ENCODE measurements at places on chromosomes 2 and 18.
A peak's percentile ranks its signal among the peaks of the same experiment; 100 is the strongest.

DNA sequence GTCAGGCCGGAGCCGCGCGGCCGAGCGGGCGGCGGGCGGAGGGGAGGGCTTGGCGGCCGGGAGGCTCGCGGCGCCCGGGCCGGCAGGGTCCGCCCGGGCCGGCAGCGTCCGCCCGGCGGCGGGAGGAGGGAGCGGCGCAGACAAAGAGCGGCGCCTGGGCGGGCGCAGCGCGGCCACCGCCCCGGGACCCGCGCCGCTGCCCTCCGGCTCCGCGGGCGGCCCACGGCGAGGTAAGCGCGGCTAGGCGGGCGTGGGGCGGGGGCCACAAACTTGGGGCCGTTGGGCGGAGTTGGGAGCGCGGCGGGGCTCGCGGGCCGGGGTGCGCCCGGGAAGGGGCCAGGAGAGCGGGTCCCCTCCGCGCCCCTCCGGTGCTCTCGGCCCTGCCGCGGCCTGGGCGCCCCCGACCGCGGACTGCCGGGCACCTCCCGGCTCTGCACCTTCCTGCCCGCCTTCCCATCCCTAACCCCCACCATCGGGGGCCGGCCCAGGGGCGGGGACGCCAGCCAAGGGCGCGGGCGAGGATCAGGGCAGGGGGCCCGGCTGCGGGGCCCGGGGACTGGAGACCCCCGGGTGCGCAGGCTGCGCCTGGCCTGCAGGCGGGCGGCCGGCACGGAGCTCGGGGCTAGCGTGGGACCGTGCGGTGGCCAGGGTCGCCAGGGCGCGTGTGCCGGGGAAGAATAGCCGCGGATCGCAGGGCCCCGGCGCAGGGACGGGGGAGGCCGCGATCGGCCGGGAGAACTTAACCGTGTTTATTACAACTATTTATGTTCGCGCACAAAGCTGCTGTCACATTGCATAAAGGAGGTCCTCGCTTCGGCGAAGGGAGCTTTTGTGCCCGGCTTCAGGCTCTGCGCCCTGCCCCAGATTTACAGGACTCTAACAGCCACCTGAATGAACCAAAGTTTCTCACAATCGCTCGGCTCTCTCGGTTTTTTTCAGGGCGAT lies at the start of gene NCK2:
NCK2 (plus strand) TSS at position 4 of the 945 bp plus-strand sequence. CDS start 110,152 bp downstream, outside the sequence.
- no peak for DNase-seq

GRCh38 chr2:23153484-23153883 lies 231.5 kb upstream of the KLHL29 start:
- DNase-seq = no peak

GRCh38 chr2:160592993-160593392 lies 99.4 kb upstream of the RBMS1 start:
- DNase-seq = no peak

GRCh38 chr2:144256996-144257707 lies 262.8 kb downstream of the ZEB2 start:
- no peak for DNase-seq

DNA sequence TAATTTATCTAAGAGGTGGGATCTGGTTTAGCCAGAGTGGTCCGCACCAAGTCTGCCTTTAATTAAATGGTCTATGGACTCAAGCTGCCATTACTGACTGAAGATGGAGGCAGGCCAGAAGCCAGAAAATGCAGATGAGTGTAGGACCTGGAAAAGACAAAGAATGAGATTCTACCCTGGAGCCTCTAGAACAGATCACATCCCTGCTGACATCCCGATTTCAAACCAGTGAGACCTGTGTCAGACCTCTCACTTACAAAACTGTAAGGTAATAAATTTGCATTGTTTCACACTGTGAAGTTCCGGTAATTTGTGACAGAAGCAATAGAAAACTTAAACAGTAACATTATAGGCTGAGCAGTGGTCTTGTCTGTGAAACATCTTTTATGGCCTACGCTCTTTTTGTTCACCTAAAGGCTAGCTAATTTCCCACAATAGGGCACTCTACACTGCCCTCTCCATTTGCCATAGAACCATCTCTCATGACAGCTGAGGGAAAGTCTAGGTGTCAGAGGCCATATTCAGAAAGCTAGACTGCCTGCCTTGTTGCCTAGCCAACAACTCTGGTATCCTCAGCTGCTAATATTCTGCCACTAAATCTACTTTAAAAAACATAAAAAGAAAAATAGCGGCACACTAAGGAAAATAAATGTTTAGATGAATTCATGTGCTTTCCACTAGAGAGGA lies 1396.2 kb upstream of the PIK3C3 start:
- no peak for DNase-seq

- no peak for DNase-seq
Measured at GRCh38 chr2:114218383-114218782, 224.1 kb upstream of the DPP10 start.

- no peak for DNase-seq
Measured at GRCh38 chr2:227848146-227848545, 23.3 kb upstream of the DAW1 start.

DNA sequence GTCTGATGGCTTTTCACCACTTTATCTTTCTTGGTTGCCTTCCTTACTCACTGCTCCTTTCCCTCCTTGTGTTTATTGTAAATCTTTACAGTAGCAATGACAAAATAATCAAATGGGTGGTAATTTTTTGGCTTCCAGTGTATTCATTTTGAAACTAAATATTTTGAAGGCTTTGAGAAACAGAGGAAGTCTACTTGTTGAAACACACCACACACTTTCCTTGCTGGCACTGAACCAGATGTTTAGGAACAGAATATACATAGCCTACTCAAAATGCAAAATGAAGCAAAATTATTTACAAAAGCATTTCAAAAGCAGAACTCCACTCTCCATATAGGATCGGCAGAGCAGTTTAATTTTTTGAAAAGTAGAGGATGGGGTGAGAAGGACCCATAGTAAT lies 189.8 kb downstream of the LTBP1 start:
- no peak for DNase-seq

GRCh38 chr2:3010001-3010400 lies 367.6 kb downstream of the EIPR1 start:
- DNase-seq = no peak

DNA sequence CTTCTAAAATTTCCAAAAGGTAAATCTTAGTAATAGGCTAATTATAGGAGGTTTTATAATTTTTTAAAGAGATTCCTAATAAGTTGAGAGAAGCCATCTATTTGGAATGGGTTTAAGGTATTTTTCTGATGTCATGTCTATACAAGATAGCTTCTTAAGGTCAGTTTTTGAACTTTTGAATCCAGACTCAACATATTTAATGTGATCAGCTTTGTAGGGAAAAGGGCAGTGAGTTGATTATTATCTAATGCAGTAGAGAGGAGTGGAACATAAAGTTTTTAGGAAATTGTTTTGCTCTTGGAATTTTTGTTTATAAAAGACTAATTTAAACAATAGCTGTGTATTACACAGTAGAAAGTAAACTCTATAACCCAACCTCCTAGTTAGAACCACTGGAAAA lies 96.3 kb downstream of the PHLPP1 start:
- no peak for DNase-seq

DNA sequence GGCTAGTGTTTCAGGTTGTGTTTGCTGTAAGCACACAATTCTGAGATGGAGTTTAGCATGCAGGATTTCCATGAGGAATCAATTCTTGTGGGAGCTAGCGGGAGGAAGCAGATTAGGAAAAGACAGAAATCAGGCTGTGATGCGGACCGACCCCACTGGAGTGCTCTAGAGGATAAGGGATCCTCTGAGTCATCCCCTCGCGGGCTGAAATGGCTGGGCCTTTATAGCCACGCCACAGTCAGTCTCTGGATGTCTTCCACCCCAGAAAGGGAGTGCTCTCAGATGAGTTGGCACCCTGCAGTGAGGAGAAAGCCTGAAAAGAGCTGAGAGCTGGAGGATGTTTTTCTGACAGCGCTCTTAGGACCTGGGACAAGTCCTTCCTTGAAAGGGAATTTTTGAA lies 102.4 kb downstream of the GALNT3 start:
- DNase-seq = no peak

- DNase-seq = no peak
Measured at GRCh38 chr18:28771849-28772248, 594.9 kb upstream of the CDH2 start.

DNA sequence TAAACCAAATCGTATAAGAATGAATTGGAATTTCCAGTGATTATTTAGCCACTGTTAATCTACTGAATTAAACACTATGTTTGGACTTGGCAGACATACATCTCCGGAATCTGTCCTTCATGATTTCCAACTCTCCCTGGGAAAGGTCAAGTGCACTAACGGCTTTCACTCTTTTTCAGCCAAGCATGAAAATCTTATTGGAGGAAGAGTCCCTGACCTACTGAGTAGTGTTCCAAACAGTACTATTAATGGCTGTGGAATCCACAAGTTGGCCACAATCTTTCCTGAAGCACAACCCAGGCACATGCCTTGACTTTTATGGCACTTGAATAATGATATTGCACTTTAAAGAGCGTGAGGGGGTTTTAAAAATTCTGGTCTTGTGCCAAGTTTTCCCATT lies 318.9 kb upstream of the RND3 start:
- DNase-seq = no peak

GRCh38 chr18:61435064-61435652 lies 101.9 kb downstream of the CDH20 start:
- DNase-seq = peak; percentile 2

GRCh38 chr2:32442020-32442467 lies 85.2 kb downstream of the BIRC6 start:
- DNase-seq = no peak

DNA sequence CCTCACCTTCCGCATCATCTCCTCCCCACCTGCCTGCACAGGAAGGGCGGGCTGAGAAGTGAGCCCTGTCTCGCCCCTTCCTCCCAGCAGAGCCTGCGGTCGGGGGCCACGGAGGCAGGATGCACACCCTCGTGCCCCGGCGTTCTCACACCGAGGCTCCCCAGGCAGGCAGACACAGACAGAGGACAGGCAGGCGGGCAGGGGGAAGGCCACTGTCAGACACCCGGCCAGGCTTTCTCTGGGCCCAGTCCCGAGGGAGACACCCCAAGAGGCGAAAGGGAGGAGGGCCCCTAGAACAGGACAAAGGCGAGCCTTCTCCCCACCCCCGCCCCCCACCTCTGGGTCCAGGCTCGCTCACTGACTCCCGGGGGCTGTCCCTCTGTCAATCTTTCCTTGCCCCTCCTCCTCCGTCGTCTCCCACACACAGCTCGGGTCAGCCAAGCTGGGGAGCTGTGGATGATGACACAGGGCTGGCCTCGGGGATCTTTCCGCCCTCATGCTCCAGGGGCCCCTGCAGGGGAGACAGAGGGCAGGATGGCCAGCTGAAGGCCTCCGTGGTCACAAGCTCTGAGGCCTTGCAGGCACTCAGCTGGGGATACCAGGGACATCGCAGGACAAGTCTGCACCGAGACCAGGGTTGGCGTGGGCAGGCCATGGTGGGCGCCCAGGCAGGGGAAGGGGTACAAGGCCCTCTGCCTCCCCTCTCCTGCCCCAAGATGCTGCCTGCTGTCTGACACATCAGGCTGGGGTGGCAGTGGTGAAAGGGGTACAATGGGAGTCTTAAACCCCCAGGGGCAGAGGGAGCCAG lies 24.9 kb downstream of the BIN1 start:
- no peak for DNase-seq

- DNase-seq = no peak
Measured at GRCh38 chr2:162091325-162092007, 17.5 kb upstream of the DPP4 start.

GRCh38 chr2:239778861-239779558 lies 246.1 kb downstream of the NDUFA10 start:
- no peak for DNase-seq

GRCh38 chr18:58496937-58497336 lies 132.0 kb downstream of the ALPK2 start:
- no peak for DNase-seq

- DNase-seq = no peak
Measured at GRCh38 chr18:48543228-48543627, 4.4 kb downstream of the CTIF start.

- DNase-seq = no peak
Measured at GRCh38 chr2:65499216-65499615, 66.8 kb upstream of the SPRED2 start.

DNA sequence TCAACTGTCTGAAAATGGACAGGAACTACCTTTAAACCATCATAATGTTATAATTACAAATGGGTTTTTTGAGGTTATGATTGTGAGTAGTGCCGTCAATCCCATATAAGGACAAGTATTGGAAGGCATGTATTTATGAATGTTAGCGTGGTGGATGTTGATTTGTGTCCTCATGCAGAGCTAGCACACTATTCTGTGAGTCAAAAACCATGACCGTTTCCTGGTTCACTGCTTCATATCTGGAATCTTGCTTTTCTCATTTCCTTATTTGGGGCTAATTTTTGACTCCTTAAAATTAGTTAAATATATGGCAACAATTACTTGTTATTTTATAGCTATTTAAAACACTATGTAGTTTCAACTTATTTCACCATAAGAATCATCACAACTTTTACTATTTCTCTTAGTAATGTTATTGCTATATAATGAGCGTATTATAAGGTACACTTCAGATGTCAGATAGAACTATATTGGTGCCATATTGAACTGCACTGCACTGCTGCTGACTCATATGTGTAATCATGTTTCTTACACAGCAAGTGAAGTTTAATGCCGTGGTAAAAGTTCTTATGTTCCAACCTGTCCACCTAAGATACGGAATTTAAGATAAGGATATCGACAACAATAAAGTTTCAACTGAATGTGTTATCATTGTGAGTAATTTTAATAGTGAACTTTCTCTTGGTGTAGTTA lies 192.8 kb downstream of the PTGR3 start:
- DNase-seq = no peak

DNA sequence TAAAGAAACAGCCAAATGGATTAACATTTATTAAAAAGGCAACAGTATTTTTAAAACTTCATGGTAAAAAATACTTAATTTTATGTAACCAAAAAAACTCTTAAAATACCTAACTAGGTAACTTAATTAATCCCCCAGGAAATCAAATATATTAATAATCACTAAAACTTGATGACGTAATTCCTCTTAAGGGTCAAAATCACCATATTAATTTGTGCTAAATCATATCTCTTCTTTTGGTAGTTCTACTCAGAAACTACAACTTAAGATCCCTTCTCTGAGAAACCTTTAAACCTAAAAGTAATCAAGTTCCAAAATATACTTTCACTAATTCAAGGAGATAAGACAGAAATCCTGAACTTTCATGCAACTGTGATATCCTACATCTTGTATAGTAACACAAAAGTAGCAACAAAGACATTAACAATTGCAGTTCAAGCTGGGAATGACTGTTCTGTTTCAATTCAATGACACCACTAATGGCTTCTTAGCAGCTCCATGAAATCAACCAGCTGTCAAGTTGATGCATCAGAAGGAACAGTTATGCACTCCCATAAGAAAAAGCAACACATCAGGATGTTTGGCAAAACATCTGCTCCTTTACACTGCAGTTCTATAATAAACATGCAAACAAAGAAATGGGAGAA lies 4.0 kb downstream of the BAZ2B start:
- no peak for DNase-seq

Measured in hematopoietic multipotent progenitor cell treated with erythropoietin and hydrocortisone succinate and interleukin-3 and kit ligand, for 15 days (in vitro differentiated cells).